ENCODE measurements at places on chromosomes 11 and 22.

DNA sequence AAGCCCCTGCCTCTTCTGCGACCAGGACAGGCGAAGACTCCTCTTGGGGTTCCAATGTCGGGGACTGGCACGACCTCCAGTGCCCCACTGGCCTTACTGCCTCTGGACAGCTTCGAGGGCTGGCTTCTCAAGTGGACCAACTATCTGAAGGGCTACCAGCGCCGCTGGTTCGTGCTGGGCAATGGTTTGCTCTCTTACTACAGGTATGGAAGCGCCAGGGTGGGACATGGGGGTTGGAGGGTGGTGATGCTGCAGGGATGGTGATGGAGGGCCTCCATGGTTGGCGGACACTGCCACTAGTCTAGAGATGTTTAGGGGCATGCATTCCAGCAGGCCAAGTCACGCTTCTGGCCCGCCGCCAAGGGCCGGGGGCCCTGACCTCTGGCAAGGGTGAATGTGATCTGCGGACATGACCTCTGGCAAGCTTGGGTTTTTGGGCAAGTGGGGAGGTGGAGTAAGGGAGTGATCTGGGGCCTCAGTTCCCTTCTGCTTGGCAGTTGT lies 727 bp downstream of the OSBP2 start:
- no peak for DNase-seq

DNA sequence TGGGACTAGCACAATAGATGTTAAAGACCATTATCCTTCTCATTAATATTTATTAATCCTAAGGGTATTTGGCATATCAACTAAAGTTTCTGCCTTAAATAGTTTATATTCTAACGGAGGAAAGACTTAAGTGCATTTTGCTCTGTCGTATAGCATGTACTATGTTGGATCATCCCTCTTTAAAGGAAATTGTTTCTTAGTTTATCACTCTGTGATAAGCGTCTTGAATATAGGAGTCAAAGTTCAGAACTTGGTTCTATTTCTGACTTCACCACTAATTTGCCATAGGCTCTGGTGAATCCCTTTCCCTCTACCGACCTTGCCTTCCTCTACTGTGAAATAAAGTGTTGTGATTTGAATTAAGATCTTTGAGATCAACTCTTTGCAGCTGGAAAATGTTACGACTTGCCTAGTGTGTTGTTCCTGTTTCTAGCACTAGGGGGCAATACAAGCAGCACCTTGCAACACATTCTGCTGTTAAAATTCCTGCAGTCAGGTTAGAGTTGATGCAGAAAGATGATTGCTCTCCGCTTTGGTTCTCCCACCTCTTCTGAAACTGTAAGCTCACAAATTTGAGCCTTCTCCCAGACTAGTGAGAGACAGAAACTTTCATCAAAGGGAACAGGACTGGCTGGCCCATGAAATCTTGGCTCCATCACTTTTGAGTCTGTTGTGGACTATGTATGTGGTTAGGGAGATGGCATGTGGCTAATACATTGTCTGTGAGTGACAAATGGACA lies 27.8 kb upstream of the ZNRF3 start:
- peak; percentile 73 for DNase-seq

DNA sequence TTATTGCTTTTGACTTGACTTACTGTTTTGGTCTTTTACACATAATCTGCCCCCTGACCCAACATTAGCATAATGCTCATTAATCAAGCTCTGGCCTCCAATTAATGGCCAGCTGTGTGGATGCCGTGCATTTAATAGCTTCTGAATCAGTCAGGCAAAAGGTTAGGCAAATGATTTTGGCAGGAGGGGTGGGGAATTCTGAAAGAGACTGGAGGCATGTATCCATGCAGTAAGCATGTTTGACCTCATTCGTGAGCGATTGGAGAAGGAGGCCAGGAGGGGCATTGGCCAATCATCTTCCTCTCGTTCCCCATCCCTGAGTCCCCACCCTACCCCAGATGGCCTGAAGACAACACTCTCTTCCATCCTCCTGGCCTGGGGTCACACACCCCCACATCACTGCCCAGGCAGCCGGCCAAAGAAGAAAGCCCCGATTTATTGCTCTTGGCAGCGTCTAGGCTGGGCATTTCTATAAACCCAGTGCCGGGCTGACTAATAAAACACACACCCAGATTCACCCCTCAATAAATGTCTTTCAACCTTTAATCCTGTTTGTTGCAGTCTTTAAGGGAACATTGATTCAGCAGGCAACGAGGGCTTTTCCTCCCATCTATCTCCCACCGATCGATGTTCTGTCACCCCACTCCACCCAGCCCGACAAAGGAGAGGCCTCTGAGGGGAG lies 150.0 kb downstream of the OPCML start:
- DNase-seq = no peak

- no peak for DNase-seq
Measured at GRCh38 chr11:86781546-86781945, 18.8 kb upstream of the PRSS23 start.

DNA sequence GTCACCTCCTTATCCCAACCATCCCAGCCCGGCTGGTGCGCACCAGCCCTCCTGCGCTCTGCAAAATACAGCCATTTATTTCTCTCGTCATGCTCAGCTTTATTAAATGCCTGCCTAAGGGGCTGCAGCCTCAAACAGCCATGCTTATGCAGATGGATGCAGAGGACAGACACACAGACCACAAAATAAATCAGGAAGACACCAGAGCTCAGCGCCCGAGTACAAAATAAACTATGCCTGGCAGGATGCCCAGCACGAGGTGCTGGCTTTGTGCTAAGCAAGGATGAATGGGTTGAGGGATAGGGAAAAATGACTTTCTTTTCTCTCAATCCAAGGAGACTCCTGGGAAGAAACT lies 70.5 kb downstream of the RPUSD4 start:
- no peak for DNase-seq

GRCh38 chr22:49996518-49997250 lies 15.9 kb downstream of the IL17REL start:
- DNase-seq = no peak

GRCh38 chr11:12694183-12694531 lies 19.9 kb downstream of the TEAD1 start:
- peak; percentile 16 for DNase-seq

- DNase-seq = no peak
Measured at GRCh38 chr22:39248254-39248653, 3.5 kb upstream of the PDGFB start.

DNA sequence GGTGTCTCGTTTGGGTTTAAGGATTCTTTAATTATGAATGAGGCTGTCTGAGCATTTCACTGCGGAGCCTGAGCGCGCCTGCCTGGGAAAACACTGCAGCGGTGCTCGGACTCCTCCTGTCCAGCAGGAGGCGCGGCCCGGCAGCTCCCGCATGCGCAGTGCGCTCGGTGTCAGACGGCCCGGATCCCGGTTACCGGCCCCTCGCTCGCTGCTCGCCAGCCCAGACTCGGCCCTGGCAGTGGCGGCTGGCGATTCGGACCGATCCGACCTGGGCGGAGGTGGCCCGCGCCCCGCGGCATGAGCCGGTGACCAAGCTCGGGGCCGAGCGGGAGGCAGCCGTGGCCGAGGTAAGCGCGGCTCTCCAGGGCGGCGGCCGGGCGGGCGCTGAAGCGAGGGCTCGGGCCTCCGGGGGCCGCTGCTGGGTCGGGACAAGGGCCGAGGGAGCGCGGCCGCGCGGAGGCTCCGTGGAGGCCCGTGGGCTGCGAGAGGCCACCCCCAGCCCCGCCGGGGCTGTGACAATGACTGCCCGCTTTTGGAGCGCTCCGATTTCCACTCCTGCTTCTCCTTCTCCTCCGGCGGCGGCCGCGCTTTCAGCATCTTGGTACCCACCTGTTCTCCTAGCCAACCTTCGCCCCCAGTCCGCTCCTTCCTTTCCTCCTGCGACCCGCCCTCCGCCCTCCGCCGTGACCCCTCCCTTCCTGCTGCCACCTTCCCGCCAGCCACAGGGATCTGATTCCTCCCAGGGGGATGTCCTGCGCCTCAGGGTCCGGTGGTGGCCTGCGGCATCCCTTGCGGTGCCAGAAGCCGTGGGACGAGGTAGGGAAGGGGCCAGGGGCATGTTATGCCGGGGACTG lies at the start of gene EXT2:
EXT2 (plus strand) TSS at position 173 of the 854 bp plus-strand sequence. CDS start 12,035 bp downstream, outside the sequence.
- peak; percentile 88 for DNase-seq

DNA sequence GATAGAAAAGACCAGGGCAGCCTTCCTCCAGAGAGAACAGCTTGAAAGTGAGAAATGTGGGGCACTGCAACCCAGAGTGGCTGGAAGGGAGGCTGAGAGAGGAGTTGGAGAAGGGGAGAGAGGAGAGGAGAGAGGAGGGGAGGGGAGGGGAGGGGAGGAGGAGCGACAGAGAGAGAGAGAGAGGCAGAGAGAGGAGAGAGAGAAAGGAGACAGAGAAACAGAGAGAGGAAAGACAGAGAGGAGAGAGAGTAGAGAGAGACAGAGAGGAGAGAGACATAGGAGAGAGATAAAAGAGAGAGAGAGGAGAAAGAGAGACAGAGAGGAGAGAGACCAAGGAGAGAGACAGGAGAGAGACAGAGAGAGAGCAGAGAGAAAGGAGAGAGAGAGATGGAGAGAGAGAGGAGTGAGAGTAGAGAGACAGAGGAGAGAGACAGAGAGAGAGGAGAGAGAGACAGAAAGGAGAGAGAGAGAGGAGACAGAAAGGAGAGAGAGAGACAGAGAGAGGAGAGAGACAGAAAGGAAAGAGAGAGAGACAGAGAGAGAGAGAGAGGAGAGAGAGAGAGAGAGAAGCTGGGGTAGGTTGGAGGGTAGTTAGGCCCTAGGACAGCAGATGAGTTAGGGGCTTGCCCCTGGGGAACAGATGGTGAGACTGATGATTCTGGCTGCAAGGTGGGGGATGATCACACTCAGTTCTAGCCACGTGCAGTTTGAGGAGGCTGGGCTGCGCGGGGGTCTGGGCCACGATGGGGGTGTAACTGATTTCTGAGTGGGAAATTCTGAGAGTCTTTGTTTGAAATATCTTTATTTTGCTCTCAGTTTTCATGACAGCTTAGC lies 8.5 kb upstream of the SCYL1 start:
- DNase-seq = peak; percentile 3

DNA sequence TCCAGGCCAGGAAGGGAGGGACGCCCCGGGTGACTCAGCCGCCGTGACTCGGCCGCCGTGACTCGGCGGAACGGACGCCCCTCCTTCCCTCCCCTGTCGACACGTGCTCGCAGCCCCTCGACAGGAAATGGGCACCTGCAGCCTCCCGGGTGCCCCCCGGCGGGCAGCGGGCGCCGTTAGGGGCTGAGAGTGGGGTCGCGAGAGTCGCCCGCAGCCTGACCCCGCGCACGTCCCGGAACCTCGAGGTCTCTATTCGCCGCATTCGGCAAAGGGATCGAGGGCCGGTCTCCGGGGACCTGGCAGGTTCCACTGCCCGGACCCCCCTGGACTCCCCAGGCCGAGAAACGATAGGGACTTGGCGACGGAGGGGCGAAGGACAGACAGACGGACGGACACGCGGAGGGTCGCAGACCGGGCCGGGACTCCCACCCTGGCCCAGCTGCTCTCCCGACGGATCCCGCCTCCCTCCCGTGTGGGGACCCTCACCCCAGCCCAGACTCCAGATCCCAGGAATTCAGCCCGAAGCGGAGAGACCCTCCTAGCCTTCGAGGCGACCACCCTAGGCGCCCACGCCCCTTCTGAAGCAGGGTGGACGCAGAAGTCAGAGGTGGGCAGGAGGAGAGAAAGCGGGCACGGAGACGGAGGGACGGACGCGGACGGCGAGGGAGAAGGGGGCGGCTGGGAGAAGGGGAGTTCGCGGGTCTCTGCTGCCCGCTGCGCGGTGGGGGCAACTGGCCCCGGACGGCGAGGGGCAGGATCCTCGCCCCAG lies 648 bp downstream of the FOSL1 start:
- DNase-seq = peak; percentile 87

- DNase-seq = no peak
Measured at GRCh38 chr22:26714971-26715370, 57.6 kb downstream of the MIAT start.

GRCh38 chr11:6240781-6241180 lies 1.9 kb downstream of the CNGA4 start:
- peak; percentile 56 for DNase-seq

DNA sequence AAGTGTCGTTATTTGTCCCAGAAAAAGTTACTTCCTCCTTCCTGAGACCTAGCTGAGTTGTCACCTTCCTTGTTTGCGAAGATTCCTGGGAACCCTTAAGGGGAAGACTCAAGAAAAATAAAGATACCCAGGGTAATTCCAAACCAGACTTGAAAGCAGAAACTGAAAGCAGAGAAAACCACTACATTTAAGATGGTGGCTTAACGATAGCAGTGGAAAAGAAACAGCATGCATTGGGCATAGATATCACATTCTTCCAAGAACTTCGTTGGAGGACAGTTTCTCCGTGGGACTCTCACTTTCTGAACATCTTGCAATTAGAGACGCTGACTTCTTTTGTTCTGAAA lies 89.1 kb downstream of the FAM76B start:
- no peak for DNase-seq

DNA sequence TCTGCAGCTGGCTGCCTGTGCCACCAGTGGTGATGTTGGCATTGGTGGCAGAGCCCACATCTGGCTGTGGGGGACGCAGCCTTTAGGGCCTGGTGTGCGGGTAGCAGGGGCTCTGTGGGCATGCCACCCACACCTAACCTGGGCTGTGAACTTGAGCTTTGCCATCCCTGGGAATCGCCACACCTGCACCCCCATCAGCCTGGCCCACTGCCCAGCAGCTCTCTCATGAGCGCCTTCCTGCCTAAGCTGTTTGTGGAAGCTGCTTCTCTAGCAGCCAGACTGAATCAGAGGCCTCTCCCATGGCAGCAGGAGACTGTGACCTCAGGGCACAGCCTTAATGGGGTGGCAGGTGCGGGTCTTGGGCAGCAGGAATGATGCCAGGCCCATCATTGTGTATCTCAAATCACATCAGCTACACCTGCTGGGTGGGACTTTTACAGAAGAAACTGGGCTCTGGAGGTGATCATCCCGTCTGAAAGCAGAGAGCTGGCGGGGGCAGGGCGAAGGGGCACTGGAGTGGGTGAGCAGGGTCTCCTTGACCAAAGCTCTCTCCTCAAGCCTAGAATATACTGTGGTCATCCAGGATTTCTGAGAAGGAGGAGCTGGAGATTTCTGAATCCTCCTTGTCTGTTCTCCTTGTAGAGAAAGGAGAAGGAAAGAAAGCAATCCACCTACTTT lies 17.8 kb upstream of the CARS1 start:
- DNase-seq = no peak

DNA sequence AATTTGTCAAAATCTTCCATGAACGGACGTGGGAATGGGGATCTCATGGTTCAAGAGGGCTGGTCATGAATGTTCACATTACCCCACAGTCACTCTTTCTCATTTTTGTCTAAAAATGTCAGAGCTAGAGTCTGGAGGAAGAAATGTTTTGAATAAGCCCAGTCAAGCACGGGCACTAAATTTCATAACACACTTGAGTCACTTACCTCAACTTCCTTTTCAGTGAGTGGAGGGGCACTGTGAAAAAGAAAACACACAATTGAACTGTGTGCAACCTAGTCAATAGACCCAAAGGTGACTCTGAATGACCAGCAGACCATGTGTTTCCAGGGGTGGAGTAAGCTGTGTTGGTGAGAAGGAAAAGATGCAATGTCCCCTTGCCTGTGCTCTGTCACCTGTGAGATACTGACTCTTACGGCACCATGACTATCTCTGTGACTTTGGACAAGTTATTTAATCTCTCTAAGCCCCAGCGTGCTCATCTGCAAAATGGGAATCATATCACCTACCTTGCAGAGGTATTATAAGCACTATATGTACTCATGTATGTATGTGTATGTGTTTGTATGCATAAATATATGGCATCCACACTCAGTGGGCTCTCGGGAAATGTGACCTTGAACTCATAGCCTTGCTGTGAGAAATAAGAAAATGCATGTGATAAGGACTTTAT lies 38.2 kb upstream of the LYVE1 start:
- DNase-seq = peak; percentile 88

Data from suppressor macrophage (primary cell).